ENCODE measurements at places on chromosomes 4 and X.

- DNase-seq = no peak
Measured at GRCh38 chrX:74506317-74507115, 85.2 kb downstream of the SLC16A2 start.

- no peak for DNase-seq
Measured at GRCh38 chr4:188960411-188961093, 821.3 kb downstream of the TRIML1 start.

GRCh38 chrX:153727123-153727931 is 2.7 kb downstream of the ABCD1 start:
- DNase-seq = no peak

- DNase-seq = no peak
Measured at GRCh38 chrX:146451136-146451535, 358.4 kb upstream of the CXorf51B start.

DNA sequence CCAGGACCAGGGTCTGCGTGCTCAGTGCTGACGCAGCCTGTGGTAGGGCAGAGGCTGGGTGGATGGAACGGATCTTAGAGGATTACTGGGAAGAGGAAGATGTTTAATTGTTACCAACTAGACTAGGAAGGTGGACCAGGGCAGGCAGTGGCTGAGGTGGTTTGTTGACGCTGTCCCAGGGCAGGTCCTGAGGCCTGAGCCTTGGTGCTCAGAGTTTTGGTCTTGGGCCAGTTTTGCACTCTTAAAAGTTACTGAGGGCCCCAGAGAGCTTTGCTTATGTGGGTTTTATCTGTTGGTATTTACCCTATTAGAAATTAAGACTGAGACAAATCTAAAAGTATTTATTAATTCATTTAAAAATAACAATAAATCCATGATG is 20.4 kb downstream of the RNF212 start:
- no peak for DNase-seq

GRCh38 chrX:154660541-154660940 is 7.2 kb upstream of the CTAG2 start:
- DNase-seq = no peak

- no peak for DNase-seq
Measured at GRCh38 chr4:96375367-96375766, 535.5 kb downstream of the PDHA2 start.

GRCh38 chrX:136780763-136781162 is at the start of gene ARHGEF6:
TSS of gene ARHGEF6 (minus strand) at chrX:136780932. CDS start at chrX:136780882, 50 bp downstream.
- no peak for DNase-seq

GRCh38 chrX:14038375-14039085 is 8.8 kb upstream of the GEMIN8 start:
- DNase-seq = no peak

GRCh38 chr4:41517747-41518146 is 20.2 kb upstream of the LIMCH1 start:
- DNase-seq = no peak

- no peak for DNase-seq
Measured at GRCh38 chrX:136779346-136779781, 1.4 kb downstream of the ARHGEF6 start.

- DNase-seq = no peak
Measured at GRCh38 chr4:182145334-182145905, 97.8 kb upstream of the TENM3 start.

- no peak for DNase-seq
Measured at GRCh38 chr4:141306331-141306730, 85.6 kb downstream of the ZNF330 start.

- no peak for DNase-seq
Measured at GRCh38 chr4:105683038-105683437, 25.5 kb downstream of the INTS12 start.

GRCh38 chrX:36062778-36063177 is 143.2 kb downstream of the CFAP47 start:
- no peak for DNase-seq

- no peak for DNase-seq
Measured at GRCh38 chrX:102558607-102559006, 40.7 kb upstream of the ARMCX5 start.

DNA sequence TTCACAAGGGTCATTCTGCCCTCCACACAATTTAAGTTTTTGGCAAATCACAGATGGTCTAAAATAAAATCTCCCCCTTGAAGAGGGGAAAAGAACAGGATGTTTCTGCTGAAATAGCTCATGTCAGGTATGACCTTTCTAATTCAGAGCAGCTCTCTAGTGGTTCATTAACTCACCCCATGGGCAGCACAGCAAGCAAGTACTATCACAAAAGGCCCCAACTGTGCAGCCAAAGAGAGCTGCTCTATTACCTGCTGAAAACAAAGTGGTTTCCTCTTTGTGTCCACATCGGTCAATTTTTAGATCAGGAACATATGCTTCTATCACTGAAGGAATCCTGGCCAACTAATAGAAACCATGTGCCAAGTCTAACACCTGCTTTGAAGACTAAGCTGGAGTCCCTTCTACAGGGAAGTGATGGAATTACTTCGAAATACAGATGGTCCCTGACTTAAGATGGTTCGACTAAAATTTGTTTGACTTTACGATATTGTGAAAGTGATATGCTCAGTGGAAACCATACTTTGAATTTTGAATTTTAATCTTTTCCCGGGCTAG is 164.3 kb downstream of the ENOX2 start:
- no peak for DNase-seq

GRCh38 chr4:74120086-74120485 is 21.1 kb upstream of the CXCL2 start:
- DNase-seq = no peak

DNA sequence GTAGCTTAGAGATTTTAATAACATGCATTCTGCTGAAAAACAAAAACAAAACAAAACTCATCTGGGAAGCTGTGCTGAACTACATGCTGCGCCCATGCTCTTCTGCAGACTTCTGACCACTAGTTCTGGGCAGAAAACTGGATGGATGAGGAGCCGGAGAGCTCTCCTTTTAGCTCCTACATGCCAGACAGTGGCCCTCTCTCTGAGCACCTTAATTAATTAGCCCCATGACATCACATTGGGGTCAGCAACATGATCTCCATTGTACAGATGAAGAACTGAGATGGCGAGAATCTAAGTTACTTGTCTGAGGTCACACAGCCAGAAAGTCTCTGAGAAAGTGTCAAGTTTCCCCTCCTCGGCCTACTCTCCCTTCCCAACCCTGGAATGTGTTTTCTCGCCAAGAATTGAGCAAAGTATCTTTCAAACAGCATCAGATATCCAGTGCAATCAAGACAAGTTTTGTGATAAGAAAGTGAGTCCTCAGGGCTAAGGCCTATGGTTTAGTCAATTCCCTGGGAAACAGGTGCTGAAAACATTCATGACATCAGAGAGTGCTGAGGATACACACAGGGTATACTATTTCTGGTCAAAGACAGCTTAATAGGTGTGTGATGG is 21.6 kb downstream of the SCD5 start:
- no peak for DNase-seq

GRCh38 chr4:128298146-128298758 is 10.6 kb upstream of the PGRMC2 start:
- no peak for DNase-seq

DNA sequence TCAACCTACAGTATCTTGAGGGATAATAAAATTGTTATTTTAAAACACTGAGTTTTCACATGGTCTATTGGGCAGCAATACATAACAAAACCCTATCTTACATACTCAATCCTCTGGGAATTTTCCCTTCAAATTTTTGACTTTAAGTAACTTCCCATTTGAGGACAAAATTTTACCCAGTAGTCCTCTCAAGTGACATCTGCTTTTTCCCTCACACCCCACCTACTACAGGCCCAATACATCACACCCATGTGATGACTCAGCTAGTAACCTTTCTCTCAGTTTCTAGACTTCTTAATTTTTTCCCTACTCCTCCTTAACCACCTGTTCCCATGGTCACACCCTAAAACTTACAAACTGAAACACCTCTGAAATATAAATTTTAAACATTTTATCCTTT is 12.2 kb upstream of the RAP1GDS1 start:
- DNase-seq = no peak

DNA sequence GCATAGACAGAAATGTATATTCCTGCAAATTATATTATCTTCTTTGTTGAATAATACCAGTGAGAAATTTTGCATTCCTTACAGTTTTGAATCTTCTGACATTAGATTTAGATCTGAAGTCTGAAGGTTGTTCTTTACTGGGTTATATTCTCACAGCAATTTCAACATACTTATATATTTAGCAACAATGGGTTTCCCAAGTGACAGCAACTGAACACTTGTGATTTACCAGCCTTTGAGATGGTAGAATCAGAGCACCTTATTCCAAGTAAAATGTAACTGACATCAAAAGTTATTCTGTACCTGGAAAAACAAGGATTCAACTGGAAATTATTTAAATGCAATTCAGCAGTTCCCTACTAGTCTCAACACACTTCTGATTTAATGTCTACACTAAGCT is 66.0 kb downstream of the RELL1 start:
- no peak for DNase-seq

GRCh38 chr4:83207497-83208101 is 77.0 kb downstream of the COQ2 start:
- no peak for DNase-seq

DNA sequence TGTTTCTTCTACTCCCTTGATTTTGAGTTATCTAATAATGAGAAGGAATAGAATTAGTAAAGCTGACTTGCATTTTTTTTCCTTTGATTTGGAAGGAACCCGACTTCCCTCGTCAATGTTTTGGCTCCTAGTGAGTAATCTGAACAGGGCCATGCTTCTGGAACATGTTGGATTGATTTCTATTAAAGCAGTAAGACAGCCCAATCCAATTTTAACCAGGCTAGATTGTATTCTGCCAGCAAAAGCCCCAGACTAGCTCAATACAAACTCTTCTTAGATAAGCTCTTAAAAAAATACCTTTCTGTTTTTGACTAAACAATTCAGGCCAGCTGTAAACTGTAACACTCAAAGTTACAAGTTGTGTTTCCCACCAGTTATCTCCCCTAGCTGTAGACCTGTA is 126.2 kb downstream of the IRS4 start:
- DNase-seq = no peak

DNA sequence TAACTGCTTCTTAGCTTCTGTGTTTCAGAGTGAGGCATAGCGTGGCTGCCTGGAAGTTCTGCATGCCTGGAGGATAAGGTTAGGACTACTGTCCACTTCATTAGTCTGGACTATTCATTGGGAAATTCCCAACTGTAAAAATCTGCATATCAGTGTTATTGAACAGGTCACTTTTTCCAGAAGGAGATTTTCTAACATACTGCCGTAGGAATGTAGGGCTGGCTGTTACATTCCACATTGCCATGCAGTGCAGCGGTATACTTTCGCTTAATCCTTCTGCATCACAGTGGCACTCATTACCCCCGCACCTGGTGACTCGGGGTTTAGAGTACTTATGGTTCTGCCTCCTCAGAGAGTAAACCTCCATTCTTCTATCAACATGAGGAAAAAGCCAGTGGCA is 104.6 kb downstream of the NPFFR2 start:
- DNase-seq = no peak

- no peak for DNase-seq
Measured at GRCh38 chr4:179097741-179098140, 1655.5 kb upstream of the AGA start.

GRCh38 chrX:13778916-13779315 is 38.0 kb downstream of the GPM6B start:
- DNase-seq = no peak

GRCh38 chr4:154137320-154137905 is 348.5 kb upstream of the SFRP2 start:
- DNase-seq = no peak

DNA sequence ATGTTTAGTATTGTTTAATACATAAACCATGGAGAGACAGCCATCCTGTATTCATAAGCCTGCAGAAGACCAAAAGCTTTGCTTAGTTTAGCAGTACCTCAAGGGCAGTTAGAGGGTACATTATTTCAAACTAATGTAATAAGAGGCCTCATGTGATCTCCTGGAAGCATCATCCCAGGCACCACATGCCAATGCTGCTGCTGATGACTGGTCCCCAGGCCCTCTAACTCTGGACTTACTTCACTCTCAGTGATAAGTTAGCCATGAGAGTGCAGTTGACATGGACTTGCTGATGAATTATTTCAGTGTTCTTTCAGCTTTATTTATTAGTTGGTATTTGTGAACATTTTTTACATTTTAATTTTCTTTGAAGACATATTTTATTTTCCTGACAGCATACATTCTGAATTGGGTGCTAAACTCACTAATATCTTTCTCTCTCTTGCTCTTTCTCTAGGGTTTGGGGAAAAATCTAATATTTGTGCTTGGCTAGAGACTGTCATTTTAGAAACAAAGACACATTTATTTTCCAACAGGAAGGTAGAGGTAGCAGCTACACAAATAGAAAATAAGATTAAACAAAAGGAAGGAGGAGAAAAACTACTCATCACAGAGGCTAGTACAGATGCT is 207.8 kb downstream of the NPFFR2 start:
- DNase-seq = no peak

DNA sequence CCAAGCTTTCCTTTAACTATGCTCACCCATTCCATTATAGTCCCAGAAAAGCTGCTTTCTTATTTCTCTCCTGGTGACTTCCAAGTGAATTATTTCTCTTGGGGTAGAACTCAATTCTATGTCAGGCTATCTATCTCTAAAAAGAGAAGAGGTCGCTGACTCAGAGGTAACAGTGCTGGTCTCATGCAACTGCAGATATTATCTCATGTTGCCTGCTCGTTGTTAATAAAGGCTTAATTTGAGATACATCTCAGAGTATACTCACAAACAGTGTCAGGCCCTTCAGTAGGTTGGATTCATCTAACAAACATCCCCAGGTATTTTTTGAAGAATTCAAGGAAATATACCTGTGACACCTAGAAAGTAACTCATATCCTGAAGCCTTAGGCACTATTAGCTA is 2.7 kb downstream of the TMEM154 start:
- no peak for DNase-seq

GRCh38 chr4:38308728-38309311 is 348.6 kb downstream of the PTTG2 start:
- DNase-seq = no peak

- DNase-seq = no peak
Measured at GRCh38 chrX:68596871-68597270, 50.6 kb upstream of the STARD8 start.

DNA sequence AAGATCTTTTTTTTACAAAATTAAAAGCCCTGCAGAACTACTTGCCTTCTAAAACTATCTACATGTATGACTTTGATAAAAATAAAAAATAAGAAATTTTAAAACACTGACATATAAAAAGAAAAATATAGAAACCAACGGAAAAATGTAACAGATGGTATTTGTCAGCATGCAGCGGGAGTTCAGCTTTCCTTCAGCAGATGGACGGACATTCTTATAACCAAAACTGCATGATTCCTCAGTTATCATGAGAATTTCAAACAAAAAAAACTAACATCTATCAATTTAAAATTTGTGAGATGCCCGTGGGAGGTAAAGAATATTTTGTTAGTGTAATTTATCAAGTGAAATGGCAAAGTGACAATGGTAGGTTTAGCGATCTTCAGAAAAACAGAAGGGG is 23.2 kb downstream of the RWDD4 start:
- DNase-seq = no peak

- DNase-seq = no peak
Measured at GRCh38 chr4:101871962-101872676, 81.6 kb downstream of the BANK1 start.
